ENCODE measurements at places on chromosomes 11 and 22.

DNA sequence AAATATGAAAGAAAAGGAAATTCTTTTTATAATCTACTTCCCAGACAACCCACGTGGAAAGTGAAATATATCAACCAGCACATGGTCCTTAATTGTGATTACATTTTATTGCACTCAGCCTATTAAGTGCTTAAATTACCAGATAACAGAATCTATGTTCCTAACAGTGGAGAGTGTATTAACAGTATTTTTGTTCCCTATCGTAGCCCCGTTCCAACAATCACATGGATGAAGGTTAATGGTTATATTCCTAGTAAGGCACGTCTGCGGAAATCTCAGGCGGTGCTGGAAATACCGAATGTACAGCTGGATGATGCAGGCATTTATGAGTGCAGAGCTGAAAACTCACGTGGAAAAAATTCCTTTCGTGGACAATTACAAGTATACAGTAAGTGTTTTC is 626.1 kb upstream of the ARHGAP42 start:
- no peak for DNase-seq

DNA sequence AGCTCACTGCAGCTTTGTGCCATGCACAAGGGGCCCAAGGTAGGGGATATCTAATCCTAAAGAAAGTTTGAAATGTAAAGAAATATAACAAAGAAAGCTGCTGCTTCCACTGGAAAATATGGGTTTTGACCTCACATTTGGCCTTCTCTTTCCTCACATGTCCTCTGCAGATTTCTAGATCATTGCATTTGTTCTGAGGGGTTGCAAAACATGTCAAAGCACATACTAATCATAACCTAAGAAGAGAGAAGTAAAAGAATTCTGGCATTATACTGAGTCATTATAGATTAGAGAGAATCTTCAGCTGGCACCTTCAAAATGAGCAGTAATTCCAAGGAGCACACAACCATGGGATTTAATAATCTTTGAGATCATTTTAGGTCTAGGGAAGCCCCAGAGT is 92.5 kb upstream of the CHRM4 start:
- DNase-seq, result no peak

- DNase-seq, result no peak
Observed at GRCh38 chr11:111059726-111060125, 185.8 kb upstream of the POU2AF2 start.

- DNase-seq, result peak; percentile 56
Observed at GRCh38 chr11:71447791-71448256, 369 bp downstream of the DHCR7 start.

DNA sequence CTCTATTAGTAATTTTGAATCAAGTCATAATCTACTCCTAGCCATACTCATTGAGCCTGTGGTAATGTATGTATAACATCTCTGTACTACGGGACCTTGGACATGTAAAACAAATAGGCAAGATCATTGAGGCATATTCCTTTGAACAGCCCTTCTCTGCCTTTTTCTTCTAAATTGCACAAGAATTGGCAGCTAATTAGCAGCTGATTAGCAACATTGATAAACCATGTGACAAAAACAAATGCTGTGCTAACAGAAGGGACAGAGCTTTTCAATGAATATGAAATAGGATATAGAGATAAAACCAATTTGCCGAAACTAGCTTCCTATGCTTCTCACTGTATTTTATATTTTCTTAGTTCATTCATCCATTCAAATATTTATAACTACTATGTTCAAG is 1474.2 kb downstream of the FAM181B start:
- no peak for DNase-seq

GRCh38 chr11:109929308-109929707 is 163.9 kb upstream of the ZC3H12C start:
- DNase-seq, result no peak

- no peak for DNase-seq
Observed at GRCh38 chr22:23164091-23164490, 16.2 kb upstream of the BCR start.

GRCh38 chr22:48025096-48025495 is 1262.6 kb downstream of the TBC1D22A start:
- DNase-seq, result no peak

- DNase-seq, result no peak
Observed at GRCh38 chr11:134330611-134331353, 1.0 kb upstream of the GLB1L2 start.

GRCh38 chr11:120326228-120326627 is 1.1 kb downstream of the TLCD5 start:
- DNase-seq, result peak; percentile 85

- no peak for DNase-seq
Observed at GRCh38 chr11:124167826-124168231, 15.3 kb upstream of the OR10D3 start.

DNA sequence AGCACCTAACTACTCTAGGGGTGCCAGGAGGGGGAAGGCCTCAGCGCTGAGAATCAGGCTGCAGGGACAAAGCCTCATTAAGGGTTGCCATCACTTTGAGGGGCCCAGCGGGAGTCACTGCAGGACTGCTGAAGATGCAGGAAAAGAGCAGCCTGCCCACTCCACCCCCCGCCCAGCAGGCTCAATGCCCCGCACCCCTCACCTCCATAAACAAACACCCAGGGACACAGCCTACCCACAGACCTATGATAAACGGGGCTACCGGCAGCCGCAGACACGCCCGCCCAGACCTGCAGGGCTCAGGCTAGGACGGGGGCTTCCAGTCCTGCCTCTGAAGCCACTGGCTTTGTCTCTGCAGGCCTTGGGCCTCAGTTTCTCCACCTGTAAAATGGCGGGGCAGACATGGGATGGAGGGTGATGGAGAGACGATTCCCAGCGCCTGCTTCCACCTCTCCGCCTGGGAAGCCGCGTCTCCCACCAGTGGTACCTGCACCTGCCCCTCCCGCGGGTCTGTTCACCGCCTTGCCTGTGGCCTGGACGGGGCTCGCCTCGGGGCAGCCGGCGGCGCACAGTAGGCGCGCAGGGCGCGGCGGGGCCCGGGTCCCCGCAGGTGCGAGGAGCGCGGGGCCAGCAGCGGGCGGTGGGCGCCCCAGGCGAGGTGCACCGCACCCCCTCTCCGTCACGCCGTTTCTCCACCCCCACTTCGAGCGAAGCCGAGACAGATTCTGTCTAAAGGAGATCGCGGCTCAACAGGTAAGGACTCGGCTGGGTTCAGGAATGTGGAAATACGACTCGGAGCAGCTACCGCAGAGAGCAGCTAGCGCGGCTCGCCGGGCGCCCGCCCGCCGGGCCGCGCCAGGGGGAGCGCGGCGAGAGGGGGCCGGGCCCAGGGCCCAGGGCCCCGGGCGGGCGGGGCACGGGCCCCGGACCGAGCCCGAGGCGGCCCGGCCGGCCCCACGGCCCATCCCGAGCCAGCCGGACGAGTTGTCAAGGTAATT is 1.5 kb downstream of the WNT7B start:
- DNase-seq, result no peak

GRCh38 chr11:111918390-111919256 is at the start of gene C11orf52:
C11orf52 (plus strand) TSS chr11:111918913; CDS start chr11:111918973, 60 bp downstream.
- peak; percentile 31 for DNase-seq

GRCh38 chr11:85884581-85885021 is 29.4 kb downstream of the CCDC83 start:
- peak; percentile 51 for DNase-seq

DNA sequence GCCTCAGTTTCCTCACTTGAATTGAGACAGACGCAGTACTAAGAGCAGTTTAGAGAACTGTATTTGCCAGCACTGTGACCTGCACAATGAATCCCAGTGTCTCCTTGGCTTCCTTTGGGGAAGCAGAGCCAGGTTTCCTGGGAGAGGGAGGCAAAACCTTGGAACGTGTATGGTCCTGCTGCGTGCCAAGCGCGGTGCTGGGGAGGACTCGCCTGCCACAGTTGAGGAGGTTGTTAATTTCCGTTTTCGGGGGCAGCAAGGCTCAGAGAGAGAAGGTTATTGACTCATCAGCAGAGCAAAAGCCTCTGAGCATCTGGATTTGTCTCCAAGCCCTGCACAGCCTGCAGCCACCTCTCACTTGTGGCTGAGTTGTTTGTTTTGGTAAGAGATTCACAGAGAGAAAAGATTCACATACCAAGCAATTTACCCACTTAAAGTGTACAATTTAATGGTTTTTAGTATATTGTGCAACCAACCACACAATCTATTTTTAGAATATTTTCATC is 10.8 kb downstream of the SYT12 start:
- DNase-seq, result peak; percentile 98

DNA sequence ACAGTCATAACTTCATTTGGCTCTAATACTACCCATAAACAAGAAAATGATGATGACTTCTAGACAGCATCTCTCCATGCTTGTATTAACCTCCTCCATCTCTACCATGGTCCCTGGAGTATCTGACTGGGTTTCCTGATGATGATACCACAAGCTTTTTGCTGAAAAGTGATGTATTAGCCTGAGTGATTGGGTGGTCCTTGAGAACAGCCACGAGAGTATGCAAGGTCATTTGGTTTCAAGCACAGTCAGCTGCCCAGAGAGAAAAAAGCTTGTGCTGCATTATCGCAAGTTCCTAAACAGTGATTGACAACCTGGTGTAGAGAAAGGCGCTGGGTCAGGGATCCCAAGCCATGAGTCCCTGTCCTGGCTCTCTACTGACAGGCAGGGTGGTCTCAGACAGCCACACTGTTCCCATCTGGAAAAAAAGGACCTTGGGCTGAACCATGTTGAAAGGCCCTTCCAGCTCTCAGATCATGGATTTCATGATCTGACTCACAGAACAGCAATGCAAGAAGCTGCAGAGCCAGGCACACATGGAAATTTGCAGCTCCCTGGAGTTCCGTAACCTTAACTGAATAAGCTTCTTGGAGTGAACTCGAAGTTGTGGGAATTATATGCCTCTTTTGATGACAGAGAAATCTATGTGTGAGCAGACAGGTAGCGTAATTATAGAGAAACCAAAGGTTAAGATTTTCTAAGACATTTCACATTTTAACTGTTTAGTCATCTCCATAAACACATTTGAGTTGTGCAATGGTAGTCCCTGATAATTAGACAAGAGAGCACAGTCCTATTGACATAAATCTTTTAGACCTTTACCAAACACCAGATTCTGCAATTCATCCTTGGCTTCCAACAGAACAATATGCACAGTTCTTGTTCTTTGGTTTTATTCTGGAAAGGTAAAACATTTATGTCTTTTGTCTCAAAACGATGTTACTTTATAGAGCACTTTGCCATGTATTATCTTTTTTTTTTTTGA is 54.1 kb upstream of the UBASH3B start:
- DNase-seq, result peak; percentile 89

GRCh38 chr11:94043241-94043640 is 22.1 kb downstream of the HEPHL1 start:
- no peak for DNase-seq

- no peak for DNase-seq
Observed at GRCh38 chr11:88544656-88545280, 207.2 kb upstream of the CTSC start.

- DNase-seq, result no peak
Observed at GRCh38 chr11:134609361-134610115, 197.5 kb upstream of the B3GAT1 start.

GRCh38 chr11:75500742-75501141 is 25.0 kb downstream of the GDPD5 start:
- no peak for DNase-seq

DNA sequence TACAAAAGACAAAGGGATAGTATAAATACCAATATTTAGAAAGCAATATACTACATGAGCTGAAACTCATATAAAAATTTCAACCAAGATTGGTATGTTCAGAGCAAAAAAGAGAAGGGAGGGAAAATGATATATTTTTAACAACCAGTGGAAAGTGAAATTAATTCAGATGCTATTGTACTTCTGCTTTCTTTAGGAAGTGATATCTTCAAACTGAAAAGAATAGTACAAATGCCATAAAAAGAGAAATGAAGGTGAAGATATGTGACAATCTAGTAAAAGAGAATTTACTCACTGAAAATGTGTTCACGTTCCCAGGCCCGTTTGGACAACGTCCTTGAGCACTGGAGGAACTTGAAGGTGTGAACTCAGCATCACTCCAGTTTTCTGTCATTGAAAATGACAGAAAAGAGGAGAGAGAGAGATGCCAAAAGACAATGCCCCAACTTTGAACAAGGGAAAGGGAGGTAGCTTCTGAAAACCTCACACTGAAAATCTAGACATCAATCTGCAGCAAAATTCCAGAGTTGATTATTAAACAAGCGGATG is 47.5 kb downstream of the SC5D start:
- no peak for DNase-seq

DNA sequence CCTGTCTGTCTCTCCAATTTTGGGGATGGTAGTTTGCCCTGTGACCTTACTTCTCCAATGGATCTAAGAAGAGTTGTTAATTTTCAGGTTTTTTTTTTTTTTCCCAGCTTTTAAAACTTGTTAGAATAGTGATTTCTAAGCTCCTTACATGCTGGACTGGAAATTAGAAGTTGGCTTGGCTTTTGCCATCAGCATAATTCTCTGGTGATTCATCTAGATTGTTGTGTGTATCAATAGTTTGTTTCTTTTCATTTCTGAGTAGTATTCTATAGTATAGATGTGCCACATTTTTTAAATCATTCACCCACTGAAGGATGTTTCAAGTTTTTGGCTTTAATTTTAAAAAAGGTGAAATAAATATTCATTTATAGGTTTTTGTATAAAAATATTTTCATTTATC is 51.4 kb downstream of the ADAMTS15 start:
- no peak for DNase-seq

DNA sequence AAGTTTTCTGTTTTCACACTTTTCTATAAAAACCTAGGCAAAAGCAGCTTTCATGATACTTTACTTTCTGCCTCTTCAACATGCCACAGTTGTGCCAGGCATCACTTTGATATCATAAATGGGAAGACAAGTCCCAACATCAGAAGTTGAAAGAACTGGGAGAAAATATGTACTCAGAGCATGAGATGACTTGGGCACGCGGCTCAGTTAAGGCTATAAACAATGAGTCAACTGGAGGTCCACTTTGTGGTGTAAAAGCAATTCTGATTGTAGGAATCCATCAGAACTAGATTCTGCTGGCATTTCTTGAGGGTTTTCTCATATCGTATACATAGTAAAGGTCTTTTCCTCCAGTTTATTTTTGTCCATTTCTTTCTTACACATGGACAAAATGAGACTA is 109.7 kb upstream of the USP47 start:
- DNase-seq, result peak; percentile 26

DNA sequence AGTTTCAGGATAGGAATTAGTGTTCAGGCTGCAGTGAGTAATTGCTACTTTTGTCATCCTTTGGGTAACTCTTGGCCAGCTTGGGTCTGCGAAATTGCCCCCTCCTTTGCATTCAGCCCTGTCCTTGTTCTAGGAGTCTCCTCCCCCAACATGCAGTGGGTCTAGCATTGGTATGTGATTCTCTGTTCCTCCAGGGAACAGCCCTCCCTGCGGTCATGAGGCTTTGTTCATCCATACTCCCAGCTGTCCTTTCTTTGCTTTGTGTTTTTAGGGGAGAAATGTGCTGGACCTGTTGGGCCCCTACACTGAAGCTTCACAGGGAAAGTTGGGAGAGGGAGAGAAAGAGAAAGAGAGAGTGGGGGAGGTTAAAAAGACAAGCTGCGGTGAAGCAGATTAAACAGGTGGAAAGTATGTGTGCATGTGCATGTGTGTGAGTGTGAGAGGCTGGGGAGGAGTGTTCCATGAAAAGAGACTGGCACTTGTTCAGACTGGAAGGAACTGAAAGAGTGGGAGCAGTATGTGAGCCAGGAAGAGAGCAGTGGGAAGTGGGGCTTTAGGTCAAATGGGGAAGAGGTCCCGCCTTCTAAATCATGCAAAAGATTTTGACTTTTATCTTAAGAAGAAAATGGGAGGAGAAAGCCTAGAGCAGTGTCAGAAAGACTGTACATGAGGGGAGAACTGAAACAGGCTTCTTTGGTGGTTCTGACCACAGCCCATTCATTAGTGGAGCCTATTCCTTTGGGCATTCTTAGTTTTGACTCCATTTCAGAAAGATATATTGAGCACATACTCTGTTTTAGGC is 17.9 kb upstream of the SESN3 start:
- no peak for DNase-seq

- peak; percentile 77 for DNase-seq
Observed at GRCh38 chr11:33452836-33453624, 195.8 kb downstream of the HIPK3 start.

Data from mesenchymal stem cell (in vitro differentiated cells and primary cell).